ENCODE measurements at places on chromosomes 2 and 18.

DNA sequence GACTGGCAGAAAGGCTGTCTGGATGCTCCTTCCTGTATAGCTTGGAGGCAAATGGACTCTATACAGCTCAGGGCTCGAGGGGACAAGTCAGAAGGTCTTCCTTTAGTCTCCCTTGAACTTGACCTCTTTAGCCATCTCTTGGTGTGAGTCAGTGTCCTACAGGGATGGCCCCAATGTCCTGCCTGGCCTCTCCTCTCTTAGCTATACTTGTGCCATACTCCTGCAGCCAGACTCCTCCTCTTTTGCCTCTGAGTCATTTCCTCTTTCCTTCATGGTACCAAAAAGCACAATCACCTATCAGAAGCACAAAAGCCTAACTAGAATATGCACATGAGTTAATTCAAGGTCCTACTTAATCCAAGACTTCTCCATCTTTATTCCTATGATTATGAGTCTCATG is 112.7 kb downstream of the XRCC5 start:
- DNase-seq: no peak

- peak; percentile 60 for DNase-seq
These were observed 49.2 kb upstream of the UGP2 start for GRCh38 chr2:63792530-63792929.

DNA sequence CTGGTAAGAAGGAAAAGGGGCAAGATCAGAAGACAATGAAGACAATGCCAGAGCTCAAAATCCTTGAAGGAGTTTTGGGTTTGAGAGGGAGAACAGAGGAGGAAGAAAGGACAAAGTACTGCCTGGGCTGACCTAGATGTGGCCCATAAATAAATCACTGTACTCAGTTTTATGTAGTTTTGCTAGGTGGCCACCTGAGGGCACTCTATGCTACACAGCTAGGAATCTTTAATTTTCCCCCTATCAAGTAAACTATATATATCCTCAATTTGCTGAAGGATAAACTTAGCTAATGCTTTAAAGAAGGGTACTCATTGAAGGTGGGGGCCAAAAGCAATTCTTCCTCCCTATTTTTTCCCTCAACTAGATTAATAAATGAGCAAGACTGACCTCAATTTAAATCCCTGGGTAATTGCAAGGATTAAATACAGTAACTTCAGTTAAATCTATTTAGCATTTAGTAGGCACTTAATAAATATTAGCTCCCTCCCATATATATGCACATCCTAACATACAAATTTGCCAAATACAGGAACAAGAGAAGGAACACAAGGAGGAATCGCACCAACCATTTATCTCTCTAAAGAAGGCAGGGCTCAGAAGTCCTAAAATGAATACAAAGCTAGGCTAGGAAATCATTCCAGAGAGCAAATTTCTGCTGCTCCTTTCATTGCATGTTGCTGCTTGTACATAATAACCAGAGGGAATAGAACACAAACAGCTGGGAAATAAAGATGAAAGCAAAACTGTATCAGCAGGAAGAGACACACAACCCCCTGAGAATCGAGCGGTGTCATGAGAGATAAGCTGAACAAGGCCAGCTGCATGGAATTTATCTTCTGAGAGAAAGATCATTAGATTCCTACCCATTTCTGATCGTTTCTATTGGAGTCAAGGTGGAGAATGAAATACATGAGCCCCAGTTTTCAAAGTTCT is 540.1 kb downstream of the NRXN1 start:
- DNase-seq: peak; percentile 29

- peak; percentile 50 for DNase-seq
These were observed 88.0 kb downstream of the COMMD1 start for GRCh38 chr2:61993422-61994024.

DNA sequence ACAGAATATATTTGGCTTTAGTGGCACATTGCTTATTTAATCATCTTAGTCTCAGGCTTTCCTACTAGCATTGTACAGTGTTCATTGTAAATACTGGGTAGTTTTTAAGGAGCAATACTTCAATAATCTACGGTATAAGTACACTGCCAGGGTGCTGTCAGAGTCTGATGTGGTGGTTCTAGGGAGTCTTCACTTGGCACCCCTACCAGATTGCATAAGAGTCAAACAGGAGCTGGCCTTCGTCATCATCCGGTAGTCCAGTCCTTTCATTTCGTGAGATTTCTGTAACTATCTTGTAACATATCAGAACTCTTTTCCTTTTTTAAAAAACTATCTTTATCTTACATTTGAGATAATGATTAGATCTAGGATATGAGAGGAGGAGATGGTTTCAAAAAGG is 91.1 kb downstream of the ZNF532 start:
- DNase-seq: no peak

- no peak for DNase-seq
These were observed 1089.5 kb downstream of the LRP1B start for GRCh38 chr2:141041281-141041680.

- no peak for DNase-seq
These were observed 487.6 kb downstream of the TMEM182 start for GRCh38 chr2:103249462-103249861.

- DNase-seq: no peak
These were observed 336.6 kb downstream of the PAX3 start for GRCh38 chr2:221962186-221962585.

- no peak for DNase-seq
These were observed 5.6 kb downstream of the PHLPP1 start for GRCh38 chr18:62720766-62721613.

DNA sequence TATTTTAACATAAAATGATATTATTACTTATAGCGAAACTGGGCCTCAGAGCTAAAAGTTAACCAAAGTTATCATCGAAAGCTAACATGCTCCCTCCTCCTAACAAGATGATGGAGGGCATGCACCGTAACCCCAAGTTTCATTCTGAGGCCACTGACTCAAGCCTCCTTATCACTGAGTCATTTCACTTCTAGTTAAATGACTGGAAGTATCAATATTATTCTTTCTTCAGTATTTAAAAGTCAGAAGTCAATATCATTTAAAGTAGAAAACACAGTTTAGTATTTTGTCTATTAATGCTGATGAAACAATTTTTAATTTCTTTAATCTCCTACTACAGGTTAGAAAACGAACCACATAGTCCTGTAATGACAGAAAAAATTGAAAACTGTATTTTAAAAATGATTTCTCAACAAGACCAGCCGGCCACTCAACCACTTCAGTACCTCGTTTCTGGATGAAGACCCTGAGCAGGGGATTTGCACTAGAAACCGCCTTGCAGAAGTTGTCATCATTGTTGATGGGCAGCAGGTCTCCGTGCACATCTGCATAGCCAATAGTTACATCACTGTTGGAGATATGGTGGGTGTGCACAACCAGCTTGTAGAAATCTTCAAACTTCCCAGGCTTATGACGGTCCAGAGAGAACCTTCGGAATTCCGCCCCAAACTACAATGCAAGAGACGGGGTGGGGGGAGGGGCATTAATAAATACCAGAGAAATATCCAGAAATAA is 44.9 kb downstream of the PARD6G start:
- DNase-seq: no peak

GRCh38 chr2:19746611-19747309 is 155.0 kb downstream of the TTC32 start:
- DNase-seq: peak; percentile 25

- no peak for DNase-seq
These were observed 53.3 kb downstream of the DTNB start for GRCh38 chr2:25620077-25620476.

GRCh38 chr18:75201282-75202270 is 7.4 kb downstream of the PTGR3 start:
- DNase-seq: no peak

DNA sequence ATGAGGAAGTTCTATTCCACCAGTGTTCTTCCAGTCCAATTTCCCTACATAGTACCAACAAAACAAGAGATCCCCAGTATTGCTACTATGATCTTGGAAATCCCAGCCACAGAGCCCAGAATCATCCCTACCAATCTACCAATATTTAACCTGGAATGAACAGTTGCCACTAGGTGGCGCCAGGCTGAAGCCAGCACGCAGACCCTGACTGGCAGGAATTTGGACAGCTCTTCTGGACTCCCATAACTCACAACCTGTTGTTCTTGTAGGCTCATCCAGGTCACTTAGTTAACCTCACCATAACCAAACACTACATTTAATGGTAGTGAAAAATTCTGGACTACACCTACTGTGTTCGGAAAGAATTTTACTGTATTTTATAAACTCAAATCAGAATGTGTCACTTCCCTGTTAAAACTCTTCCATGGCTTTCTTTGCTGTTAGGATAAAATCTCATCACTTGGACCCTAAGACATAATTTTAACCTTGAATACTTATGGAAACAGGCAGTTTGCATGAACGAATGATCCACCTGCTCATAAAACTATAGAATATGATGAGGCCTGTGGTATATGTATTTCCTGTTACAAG is 59.8 kb upstream of the SLC38A11 start:
- DNase-seq: peak; percentile 50

- peak; percentile 3 for DNase-seq
These were observed 40.6 kb downstream of the XRCC5 start for GRCh38 chr2:216149741-216150140.

DNA sequence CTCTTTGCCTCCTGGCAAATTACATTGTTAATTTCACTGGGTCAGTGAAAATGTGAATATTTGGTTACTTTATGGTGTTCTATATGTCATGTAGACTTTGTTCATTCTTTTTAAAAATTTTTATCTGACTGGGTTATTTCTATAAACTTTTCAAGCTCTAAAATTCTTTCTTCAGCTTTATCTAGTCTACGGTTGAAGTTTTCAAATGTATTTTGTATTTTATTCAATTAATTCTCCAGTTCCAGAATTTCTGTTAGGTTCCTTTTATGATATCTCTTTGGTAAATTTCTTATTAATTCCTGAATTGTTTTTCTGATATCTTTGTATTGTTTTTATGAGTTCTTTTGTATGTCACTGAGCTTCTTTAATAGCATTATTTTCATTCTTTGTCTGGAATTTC is 228.1 kb downstream of the LPIN1 start:
- DNase-seq: no peak

- no peak for DNase-seq
These were observed 40.5 kb downstream of the SCN9A start for GRCh38 chr2:166335284-166335683.

DNA sequence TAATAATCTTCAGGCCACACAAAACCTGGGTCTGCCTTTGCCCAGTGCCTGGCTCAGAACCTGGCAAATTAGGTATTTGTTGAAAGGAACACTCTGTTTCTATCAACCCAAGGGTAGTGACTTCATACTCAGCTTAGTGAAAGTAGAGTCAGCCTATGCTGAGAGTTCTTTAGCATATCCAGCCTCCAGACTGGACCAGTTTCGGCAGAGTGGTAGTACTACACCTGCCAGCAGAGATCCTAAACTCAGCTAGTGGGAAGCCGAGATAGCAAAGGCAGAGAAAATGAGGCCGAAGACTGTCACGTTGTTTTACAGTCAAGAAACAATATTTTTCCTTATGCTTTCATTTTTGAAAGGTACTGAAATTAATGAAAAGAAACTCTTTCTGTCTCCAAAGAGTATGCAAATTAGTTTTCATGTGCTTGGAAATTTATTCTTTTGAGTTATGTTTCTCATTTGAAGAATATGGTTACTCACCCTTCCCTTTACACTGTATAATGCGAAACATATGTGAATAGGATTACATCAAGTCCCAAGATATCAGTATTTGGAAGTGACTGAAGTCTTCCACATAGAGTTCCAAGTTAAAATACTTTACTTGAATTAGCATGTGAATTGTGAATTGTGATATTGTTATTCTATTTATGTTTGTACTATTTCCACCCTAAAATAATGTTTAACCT is 52.2 kb upstream of the UGP2 start:
- no peak for DNase-seq

DNA sequence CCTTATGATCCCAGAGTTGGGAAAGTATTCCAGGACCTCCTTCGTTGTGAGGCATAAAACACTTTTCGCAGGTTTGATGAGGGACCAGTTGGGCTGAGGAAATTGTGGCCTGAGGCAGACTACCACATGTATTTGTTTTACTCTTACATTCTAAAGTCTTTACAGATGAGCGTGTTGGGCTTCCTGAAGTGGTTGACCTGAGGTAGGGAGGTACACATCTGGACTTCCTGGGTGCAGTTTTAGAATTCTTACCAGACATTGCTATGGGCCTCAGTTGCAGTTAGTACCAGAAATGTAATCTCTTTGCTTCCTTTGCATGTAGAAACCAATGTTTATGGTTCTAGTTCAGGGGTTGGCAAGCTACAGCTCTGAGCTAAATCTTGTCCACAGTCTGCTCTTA is 48.7 kb downstream of the COA5 start:
- DNase-seq: no peak

DNA sequence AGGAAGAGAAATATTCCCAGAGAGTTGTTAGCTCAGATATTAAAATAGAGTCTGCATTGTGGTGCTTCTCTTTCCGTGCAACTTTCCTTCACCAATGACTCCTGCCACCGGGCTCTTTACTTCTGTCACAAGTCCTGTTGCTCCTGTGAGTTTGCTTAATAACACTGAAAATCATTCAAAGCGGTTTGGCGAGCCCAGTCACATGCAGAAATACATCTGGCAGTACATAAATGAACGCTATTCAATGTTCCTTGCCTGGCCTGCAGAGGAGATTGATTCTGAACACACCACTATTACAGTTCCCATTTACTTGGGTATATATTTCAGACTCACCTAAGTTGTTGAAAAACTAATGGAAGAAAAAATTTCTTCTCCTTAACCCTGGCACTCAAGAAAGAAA is 276.6 kb downstream of the ZNF521 start:
- DNase-seq: no peak

- DNase-seq: no peak
These were observed 159.0 kb downstream of the NYAP2 start for GRCh38 chr2:225558399-225559071.

DNA sequence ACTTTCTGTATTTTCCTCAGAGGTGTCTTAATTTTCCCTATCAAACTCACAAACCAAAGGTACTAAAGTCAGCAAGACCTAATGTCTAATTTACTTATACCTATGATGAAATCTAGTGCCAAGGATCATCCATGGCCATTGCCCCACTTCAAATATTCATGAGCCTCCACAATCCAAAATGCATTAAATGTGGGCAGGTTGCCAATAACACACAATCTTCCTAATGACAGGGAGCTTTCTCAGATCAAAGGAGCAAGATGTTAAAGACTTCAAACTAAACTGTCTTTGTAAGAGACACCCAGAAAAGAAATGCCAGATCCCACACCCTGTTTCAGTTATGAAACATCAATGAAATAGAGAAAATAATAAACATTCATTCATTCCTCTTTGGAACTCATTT is 143.2 kb downstream of the TMEFF2 start:
- DNase-seq: no peak

DNA sequence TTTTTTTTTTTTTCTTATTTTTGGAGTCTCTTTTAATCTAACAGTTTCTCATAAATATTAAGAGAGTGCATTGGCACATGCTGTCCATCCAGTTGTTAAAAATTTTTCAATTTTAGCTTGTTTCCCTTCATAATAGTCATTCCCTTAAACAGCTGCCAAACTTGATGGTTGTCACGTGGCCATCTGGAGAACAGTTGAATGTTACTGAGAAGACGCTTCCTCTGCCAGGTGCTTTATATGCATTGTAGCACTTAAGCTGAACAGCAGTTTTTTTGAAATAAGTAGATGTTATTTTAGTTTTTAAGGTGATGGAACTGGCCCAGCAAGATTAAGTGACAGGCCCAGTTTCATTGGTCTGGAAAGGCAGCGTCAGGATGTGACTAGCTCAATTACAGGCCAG is 3.3 kb downstream of the SMARCAL1 start:
- no peak for DNase-seq
